ENCODE measurements at places on chromosomes 12 and 14.

DNA sequence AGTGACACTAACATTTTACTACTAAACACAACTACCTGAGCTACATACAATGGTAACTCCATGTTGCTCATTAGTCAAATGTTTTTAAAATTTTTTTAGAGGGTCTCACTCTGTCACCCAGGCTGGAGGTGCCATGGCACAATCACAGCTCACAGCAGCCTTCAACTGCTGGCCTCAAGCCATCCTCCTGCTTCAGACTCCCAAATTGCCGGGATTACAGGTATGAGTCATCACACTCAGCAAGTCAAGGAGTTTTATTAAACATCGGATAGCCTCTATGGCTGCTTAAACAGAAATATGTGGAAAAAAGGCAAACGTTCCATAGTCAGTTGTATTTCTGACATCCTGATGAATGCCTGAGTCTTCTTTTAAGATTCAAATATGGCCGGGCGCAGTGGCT lies 11.1 kb upstream of the NPFF start:
- no peak for DNase-seq

- no peak for DNase-seq
Measured at GRCh38 chr12:92544322-92544721, 158.5 kb upstream of the PLEKHG7 start.

DNA sequence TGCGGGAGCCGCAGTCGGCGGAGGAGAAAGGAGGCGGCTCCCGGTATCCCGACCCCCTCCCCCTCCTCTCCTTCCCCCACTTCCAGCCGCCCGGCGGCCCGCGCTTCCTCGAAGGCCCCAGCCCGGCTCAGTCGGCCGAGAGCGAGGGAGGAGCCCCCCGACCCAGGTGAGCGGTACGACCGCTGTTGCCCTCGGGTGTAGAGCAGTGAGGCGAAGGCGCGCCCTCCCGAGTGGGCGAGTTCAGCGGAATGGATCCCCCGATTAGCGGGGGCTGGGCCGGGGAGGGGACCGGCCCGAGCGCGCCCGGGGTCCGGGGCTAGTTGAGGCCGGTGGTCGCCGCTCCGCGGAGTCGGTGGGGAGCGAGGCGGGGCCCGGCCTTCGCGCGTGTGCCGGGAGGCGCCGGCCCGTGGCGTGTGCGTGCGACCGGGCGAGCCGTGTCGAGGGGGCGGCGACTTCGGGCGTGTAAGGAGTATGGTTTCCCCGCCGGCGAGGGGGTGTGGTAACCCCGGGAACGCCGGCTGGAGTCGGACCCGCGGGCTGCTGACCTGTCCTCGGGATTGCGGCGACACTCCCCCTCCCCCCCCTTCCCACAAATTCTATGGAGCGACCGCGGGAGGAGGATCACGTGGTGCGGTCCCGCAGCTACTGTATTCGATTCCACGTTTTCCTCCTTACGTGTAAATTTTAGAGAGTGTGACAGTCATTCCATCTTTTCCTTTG lies 501 bp downstream of the RIMKLB start:
- peak; percentile 45 for DNase-seq

DNA sequence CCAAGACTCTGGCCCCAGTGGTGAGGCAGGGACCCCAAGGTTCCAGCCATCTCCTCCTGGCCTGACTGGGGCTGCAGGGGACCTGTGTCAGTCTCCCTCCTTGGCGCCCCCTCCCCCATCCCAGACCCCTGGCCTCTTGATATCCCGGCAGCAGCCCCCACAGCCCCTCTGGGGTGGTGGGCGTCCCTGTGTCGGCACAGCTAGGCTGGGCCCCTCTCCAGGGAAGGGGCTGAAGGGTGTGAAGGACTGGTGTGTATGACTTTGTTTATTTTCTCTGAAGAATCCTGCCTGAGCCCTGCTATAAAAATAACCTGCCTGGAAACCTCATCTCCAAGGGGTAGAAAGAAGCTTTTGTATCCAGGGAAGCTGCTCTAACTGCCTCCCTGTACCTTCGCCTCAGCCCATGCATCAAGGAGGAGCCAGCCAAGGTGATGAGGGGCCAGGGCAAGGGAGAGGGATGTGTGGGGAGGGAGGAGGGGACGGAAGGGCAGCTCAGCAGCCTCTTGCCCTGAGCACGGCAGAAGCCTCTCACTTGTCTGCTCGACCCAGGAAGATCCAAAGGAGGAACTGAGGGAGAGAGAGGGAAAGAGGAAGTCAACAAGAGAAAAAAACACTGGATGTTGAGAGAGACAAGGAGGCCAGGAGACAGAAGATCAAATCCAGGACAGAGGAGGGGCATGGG lies 25.4 kb upstream of the COL2A1 start:
- DNase-seq: no peak

- no peak for DNase-seq
Measured at GRCh38 chr12:75545636-75546035, 34.2 kb upstream of the KRR1 start.

DNA sequence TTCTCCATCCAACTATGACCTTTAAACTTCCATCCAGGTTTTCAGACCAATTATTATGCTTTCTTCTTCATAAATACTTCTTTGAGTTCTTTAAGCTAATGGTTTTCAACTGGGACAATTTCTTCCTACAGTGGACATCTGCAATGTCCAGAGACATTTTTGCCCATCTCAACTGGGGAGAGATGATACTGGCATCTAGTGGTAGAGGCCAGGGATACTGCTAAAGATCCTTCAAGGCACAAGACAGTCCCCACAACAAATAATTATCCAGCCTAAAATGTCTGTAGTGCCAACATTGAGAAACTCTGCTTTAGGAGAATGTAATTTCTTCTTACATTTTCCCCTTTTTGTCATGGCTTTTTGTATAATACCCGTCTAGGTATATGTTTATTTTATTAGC lies 10.6 kb downstream of the TRHDE start:
- no peak for DNase-seq

DNA sequence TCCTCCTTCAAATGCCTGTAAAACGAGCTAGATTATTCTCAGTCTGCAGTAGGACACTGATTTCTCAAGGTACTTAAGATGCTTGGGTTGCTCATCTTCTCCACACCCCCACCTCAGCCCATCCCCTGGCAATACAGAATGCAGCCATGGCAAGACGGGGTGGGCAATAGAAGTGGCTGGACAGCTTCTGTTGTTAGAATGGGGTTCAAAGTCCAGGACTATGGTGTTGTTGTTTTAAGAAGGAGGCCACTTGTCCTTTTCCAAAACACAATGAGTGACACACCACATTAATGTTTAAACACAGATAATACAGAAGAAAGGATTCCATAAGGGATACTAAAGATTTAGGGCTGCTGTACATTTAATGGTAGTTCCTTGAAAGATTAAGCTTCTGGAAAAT lies 188.9 kb upstream of the BCL2L14 start:
- no peak for DNase-seq

DNA sequence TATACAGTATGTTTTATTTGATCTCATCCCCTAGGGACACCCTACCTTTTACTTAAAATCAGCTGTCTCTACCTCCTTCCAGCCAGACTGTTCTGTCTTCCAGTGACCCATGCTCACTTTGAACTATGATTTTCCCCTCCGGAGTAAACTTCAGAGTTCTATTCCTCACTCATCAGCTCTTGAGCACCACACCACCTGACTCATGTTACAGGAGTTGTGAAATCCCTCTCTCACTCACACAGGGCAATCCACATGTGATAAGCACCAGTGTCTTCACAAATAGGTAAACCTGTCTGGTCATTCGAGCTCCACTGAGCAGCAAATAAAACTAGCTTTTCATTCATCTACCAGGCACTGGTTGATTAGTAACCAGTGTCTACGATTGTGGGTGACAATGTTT lies 177.3 kb upstream of the BMP4 start:
- no peak for DNase-seq

DNA sequence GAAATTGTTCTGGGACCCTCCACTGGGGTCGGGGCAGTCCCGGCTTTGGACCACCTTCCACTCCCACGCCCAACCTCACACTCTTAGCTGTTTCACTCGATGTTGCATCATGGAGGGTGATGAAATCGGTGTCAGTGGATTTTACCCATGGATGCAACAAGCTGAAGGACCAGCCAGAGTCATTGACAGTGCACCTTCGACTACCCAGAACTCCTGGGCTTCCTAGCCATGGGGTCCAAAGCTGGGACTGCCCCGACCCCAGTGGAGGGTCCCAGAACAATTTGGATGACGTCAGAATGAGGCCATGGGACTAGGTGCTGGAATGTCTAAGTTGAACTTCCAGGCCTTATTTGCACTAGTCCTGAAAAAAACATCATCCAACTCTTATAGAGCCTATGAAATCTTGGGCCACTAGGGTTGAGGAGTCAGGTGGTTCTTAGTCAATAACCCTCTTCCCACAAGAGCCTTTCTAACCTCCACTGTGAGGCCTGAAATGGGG lies 882 bp upstream of the IL23A start:
- no peak for DNase-seq

- no peak for DNase-seq
Measured at GRCh38 chr12:126193190-126193589, 1128.0 kb downstream of the AACS start.

DNA sequence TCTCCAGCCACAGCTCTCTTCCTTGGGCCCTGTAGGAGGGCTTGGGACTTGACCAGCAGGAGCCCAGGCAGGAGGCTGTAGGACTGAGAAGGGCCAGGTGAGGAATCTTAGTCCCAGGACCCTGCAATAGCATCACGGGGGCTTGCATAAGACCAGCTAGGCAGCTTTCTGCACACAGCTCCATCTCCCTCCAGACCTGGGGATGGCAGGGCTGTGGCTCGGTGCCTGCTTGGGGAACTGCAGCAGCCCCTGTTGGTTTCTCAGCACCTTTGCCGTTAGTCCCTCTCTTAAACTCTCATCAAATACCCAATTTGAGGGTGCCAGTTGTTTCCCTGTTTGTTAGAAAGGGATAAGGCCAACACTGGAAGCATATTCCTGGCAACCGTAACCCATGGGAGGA lies 14.3 kb downstream of the DIO3 start:
- no peak for DNase-seq

DNA sequence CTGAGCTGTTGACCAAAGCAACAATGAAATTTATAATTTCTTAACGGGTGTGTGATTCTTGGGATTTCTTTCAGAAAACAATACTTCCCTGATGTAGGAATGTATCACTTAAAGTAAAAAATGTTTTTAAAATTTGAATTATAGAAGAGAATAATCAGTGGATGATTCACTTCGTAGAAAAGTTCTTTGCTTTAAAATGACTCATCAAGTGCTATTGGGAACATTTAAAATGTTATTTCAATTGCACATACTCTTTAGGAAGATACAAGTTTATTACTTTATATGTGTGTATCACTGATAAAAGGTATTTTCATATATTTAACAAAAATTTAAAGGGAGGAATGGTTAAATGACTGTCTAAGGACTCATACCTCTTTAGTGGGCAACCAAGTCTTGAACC lies 155.3 kb downstream of the PDE3A start:
- DNase-seq: no peak

DNA sequence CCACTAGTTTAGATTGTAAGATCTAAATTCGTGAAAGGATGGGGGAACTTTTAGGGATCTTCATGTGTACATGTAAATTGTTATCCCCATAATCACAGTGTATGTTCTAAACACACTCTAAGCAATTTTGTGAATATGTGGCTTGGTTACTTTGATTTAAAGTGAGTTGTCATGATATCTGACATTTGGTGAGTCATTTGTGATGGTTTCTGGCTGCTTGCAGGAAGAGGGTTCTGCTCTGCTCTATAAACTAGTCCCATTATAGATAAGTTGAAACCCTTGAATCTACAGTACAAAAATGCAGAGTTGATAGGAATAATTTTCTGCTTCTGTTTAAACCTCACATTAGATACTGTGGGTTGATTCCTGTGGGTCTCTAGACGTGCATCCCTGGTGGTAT lies 14.8 kb downstream of the GUCY2C start:
- DNase-seq: no peak

- no peak for DNase-seq
Measured at GRCh38 chr12:52524241-52524897, 4.2 kb upstream of the KRT5 start.

DNA sequence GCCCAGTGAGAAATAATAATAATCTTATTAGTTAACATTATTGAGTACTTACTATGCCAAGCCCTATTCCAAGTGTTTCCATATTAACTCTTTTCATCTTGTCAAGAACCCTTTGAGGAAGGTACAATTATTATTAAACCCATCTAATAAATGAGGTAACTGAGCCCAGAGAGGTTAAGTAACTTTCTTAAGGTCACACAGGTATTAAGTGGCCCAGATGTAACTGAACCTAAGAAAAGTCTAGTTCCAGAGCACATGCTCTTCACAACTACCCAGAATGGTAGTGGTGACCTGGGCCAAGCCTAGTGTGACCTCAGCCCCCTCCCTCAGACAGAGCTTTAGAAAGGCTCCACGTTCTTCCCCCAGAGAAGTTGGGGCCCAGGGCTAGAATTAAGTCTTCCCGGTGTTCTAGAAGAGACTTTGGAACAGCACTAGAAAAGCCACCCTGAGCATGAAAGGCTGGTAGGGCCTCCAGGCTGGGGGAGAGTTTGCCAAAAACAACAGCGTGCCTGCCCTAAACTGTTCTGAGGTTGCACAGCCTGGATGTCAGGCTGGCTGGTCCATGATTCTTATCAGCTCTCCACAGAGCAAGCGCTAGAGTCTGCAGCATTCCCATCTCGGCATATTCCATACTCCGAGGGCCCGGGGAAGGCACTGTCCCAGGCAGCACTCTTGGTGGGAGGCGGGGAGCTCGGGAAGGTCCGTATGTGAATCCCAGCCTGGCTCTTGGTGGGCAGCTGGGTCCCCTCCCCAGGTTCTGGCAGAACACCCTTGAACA lies 41.3 kb upstream of the CTDSP2 start:
- DNase-seq: no peak

DNA sequence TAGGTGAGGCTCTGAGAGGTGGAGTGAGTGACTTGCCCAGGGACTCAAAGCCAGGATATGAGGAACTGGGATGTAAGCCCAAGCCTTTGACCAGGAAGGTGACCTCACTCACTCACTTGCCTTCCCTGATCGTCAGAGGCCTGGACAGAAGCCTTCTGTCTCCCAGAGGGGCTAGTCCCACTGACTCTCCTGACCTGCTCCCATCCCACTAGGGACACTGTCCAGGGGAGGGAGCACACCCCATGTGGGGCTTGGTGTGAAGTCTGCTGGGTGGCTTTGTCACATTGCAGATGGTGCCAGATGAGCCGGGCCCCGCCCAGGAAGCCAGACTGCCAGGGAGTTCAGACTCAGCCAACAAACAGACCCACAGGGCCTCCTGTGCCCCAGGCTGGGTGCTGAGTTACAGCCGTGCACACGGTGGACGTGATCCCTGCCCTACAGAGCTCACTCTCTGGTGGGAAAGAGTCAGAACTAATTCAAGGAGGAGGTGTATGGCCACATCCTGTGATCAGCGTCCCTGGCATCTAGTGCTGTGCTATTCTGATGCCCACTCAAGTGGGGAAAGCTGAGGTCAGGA lies 28.3 kb downstream of the MMAB start:
- peak; percentile 14 for DNase-seq

All from CD4-positive, alpha-beta T cell treated with Interferon alpha-2 for 1 hour (primary cell).